Occipital lobe (tissue), 3 donors: ENCODE measurements at places on chromosomes 6 and 20. TPM values are rescaled to one million over a fixed set of nuclear protein-coding genes. Genes with fewer than 3 reads are reported as not detected.

OR2J3 gene
- not detected for total RNA-seq

MOXD1 gene
- total RNA-seq = 18.6 TPM

DNA sequence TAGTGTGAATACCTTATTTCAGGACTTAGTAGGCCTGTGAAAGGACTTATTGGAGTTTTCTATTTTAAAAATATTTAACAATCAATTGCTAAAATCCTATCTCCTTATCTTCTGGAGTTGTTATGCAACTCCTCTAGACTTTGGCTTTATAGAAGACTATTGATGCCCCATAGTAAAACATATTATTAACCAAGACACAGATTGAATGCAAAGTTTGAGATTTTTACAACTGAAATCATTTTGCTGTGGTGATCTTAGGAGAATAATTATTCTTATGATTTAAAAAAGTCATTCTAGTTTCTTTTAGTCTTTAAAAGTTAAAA is 4.5 kb downstream of the HEY2 start:
- DNase-seq = no peak

DNA sequence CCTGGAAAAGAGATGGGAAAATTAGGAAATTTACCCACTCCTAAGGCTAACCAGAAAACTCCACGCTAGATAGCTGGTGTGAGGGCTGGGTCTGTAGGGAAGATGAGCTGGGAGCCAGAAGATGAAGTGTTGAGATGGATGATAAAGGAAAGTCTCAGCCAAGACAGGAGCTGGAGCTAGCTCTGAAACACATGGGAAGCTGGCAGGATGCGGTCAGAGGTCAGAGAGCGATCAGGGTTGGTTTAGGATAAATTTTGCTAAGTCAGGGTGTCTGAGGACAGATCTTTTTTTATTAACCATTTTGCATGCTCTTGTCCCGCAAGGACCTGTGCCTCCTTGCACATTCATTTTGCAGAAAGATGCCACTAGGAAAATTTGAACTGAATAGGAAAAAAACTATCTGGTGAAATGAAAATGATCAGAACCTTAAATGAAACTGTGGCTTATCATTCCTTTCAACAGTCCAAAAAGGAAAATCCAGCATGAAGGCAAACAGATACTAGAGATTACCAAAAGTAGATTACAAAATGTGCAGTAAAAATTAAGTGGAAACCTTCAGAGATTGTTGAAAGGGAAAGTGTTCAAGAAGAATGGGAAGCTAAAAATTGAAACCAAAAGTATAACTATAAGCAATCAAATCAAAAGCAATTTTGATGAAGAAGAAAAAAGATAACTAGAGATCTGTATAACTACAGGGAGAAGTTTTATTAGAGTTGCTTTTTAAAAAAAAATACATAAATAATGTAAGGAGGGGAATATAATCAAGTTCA is 10.7 kb upstream of the EDN1 start:
- no peak for DNase-seq

DNA sequence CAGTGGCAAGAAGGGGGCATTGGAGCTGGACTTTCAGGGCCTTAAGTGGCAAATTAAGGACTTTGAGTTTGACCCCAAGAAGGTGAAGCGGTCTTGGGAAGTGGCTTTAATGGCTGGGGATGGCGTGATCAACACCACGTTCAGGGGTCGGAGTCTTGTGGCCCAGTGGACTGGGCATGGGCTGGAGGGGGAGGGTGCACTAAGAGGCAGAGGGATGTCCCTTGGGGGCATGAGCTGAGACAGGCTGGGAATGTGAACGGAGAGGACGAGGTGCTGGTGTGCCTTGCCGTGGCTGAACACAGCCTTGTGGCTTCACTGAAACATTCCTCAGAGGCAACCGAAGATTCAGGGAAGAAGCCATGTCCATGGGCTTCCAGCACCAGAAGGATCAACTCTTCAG is 227.0 kb downstream of the SYNDIG1 start:
- no peak for DNase-seq

GRCh38 chr6:150744522-150745260 is 120.8 kb upstream of the MTHFD1L start:
- DNase-seq = no peak

DNA sequence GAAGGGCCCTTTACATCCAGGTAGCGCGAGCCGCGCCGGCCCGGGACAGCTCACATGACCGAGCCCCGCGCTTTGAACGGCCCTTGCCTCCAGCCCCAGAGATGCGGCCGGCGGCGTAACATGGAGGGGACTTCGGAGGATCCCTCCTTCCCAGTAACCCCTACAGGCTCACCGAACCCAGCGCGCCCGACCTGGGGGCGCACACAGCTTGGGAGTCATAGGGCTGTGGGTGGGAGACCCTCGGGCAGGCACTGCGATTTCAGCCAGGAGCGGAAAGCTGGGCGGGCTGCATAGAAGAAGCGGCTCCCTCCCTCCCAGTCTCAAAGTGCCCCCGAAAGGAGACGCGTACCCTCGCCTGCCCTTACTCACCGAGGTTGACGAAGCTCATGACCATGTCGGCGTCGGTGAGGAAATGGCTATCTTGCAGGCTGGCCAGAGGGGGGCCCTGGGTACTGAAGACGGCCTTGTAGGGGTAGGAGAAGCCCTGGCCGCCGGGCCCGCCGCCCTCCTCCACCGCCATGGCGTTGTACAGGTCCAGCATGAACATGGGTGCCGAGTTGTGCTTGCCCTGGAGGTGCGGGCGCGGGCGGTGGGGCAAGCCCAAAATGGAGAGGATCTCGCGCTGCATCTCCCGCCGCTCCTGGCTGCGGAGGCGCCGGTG is 975 bp downstream of the BMP7 start:
- no peak for DNase-seq
